Stimulated activated CD8-positive, alpha-beta memory T cell treated with anti-CD3 and anti-CD28 coated beads, Interleukin-7, amount 100 ng/mL, for 48 hours (primary cell): ENCODE measurements at places on chromosomes 7 and 10.

- no peak for DNase-seq
Measured at GRCh38 chr7:74074770-74075169, 8.8 kb upstream of the LIMK1 start.

- no peak for DNase-seq
Measured at GRCh38 chr10:4763960-4764428, 62.0 kb upstream of the AKR1E2 start.

- no peak for DNase-seq
Measured at GRCh38 chr10:121628859-121629258, 30.6 kb upstream of the FGFR2 start.

DNA sequence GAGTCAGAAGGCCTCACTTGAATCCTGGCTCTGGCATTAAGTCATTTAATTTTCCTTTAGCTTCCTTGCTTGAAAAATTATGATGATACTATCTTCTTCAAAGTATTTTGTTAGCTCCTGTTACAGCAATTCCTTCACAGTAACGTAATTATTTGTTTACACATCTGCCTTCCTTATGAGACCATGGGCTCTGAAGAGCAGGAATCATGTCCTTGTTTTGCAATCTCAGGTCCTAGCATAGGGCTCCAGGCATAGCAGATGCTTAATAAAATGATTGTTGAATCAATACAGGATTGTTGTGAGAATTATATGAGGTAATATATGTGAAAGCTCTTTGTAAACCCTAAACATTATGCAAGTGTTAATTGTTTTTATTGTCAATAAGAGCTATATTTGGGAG is 25.5 kb downstream of the KLHDC10 start:
- DNase-seq = no peak

- no peak for DNase-seq
Measured at GRCh38 chr10:5620223-5620721, 46.1 kb downstream of the ASB13 start.

DNA sequence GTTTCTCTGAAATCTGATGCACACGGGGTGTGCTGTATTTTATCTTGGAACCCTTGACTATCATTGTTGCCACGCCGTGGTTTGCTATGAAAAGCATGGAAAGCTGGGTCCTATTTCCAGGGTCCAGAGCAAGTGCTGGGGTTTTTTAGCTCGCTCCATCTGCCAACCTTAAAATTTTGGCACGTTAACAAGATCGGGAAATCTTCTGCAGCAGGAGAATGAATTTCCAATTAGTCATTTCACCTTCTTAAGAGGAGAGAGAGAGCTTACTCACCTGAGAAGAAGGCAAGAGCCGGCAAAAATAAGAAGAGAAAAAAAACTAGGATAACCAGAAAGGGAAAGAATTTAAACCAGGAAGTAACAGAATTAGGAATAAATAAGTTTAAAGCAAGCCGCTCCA is 223.6 kb upstream of the CELF2 start:
- no peak for DNase-seq

DNA sequence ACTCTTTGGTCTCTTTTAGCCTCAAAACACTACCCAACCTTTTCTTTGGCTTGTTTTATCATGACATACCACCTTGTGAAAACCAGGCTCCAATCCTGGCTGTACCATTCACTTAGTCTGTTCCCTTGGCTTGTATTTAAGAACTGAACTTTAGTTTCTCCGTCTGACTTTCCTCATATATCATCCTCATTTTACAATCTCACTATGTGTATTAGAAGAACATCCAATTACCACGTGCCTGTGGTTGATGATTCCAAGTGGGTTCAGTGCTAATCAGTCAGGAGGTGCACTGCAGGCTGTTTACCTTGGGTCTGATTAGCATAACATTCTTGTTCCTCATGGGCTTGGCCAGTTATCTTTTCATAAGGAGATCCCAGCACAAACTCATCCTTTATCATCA is 144.8 kb upstream of the KLF14 start:
- DNase-seq = no peak

DNA sequence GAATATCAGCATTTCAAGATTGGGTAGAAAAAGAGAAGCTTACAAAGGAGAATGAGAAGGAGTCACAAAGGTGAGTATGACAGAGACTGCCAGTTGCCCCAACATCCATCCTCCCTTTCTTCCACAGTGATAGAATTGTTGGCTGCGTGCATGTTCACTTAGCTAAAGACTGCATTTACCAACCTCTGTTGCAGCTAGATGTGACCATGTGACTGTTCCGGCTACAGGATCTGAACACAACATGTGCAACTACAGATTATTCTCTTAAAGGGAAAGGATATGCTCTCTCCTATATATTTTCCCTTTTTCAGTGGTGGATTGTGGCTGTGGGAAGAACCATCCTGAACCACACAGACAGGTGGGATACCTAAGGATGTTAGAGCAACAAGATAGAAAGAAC is 60.5 kb upstream of the ZNRF2 start:
- no peak for DNase-seq

DNA sequence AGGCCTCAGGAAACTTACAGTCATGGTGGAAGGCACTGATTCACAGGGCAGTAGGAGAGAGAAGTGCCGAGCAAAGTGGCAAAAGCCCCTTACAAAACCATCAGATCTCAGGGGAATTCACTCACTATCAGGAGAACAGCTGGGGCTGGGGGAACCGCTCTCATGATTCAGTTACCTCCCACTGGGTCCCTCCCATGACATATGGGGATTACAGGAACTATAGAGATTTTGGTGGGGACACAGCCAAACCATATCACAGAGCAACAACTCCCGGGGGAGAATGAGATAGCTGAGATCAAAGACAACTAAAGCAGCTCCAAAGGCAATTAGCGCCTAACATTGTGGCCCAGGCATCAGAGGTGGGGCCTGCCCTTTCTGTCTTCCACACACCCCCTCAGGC is 85.4 kb upstream of the VOPP1 start:
- DNase-seq = no peak

- no peak for DNase-seq
Measured at GRCh38 chr10:60762554-60762953, 15.7 kb upstream of the CDK1 start.

DNA sequence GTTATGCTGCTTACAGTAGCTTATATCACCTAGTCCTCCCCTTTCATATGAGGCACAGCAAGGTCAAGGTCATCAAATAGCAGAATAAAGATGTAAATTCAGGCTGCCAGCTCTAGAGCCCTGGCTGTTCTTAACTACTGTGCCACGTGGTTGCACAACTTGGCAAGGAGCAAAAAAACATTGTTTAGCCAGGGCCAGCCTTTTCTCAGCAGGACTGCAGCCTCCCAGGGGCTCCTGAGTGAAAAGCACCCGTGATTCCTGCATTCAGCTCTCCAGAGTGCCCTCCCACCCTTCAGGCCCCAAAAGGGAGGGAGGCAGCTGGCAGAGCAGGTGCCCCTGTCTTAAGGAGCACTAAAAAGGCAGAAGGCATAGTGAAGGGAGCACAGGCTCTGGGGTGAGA is 31.8 kb upstream of the TM9SF3 start:
- no peak for DNase-seq

- DNase-seq = no peak
Measured at GRCh38 chr7:50185951-50186682, 93.1 kb upstream of the ZPBP start.

DNA sequence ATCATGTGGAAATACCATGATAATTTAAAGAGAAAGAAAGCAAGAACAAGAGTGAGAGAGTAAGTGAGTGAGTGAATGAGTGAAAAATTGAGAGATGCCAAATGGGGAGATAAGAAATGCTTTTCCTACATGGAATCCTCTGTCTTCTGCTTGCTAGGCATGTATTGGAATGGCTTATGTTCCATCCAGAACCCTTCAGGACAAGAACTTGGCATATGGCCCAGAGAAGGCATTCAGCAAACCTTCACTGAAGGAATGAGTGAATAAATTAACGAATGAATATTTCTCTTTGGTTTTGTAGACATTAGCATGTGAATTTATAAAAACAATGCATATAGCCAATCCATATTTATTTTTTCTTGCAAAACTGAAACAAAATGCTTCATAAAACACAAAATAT is 162.2 kb downstream of the LRRTM3 start:
- no peak for DNase-seq

- DNase-seq = no peak
Measured at GRCh38 chr7:101255796-101256195, 10.9 kb upstream of the FIS1 start.

DNA sequence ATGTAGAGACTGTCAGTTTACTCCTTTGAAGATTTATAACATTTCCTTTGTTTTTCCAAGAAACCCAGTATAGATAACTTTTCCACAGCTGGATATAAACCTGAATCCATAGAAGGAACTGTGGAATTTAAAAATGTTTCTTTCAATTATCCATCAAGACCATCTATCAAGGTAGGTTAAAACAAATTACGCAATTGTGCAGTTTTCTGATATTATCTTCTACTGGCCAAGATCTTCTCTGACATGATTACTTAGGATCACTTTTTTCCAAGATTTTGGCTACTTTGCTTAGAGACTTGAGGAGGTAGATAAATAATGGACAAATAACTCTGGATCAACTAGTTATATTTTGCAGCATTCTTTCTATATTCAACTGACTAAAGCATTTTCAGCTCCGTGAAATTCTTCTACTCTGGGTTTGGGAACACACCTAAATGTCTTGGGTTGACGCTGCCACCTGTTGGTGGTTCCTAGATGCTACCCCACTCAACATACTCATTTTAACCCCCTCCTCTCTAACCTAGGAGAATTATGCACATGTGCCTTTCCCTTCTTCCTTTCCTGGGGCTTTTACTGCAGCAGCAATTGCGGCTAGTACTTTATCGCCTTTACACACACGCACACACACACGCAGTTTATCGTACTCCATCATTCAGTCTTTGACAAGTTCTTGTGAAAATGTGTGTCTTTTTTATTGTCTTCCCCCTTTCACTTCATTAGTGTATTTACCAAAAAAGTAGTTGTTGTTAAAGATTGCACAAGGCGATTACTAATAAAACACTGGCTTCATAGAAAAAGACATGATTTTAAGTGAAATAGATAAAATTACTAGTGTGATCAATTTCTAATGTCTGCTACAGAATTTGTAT is 32.7 kb downstream of the ABCB5 start:
- DNase-seq = no peak

- no peak for DNase-seq
Measured at GRCh38 chr7:20647036-20647435, 31.6 kb downstream of the ABCB5 start.

- DNase-seq = no peak
Measured at GRCh38 chr10:11488126-11488525, 123.3 kb downstream of the USP6NL start.

DNA sequence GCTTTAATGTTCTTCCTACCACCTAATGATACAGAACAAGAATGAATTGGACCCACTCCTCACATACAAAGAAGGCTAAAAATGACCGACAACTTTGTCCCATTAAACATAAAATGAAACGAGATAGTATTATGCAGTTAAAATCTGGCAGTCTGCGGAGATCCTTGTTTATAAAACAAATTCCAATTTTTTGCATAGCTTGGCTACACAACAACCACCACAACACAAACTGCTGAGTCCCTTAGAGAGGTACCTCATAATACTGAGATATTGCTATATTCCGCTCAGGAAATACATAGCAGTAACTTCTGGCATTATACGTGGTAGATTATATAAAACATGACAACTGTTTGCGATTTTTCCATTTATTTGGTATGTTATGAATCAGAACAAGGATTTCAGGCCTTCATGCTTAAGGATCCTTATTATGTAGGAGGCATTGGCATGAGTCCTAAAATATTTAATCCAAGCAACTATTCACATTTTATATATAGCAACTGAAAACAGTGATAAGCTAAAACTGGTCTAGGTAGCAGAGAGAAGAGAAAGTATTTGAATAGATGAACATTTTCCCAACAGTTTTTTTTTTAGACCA is 96.0 kb downstream of the ANK3 start:
- DNase-seq = no peak

GRCh38 chr7:12643001-12643643 is 44.3 kb upstream of the ARL4A start:
- DNase-seq = no peak

DNA sequence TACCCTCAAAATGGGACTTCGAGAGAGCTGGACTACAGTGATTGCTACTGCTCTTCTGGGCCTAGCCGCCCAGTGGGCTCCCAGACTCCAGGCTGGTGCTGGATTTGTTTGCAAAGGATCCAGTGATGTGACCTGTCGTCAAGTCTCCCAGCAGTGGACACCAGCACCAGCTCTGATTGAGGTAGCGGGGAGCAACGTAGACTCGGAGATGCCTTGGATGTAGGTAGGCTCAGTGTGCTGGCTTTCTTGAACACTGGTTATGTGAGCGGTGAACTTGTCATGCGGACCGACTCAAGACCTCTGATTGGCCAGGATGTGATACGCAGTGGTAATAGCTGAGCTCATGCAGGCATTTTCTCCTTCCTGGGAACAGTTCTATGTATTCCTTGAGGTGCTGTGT is 19.4 kb downstream of the AKR1C2 start:
- no peak for DNase-seq

DNA sequence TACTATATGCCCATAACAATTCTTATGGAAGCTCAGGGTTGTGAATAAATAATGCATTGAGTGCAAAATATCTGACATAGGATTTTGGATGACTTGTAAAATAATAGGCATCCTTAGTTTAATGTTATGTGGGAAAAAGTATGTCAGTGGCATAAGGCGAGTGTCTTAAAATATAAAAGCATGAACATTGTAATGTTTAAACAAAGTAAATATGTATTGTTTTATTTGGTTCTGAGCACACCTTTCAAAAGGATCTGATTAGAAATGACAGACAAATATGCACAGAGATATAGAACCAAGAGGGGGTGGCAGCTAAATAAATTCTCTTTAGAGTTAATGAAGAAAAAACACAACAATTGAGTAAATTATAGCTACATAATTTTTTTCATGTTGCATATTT is 51.3 kb upstream of the FOXP2 start:
- no peak for DNase-seq

DNA sequence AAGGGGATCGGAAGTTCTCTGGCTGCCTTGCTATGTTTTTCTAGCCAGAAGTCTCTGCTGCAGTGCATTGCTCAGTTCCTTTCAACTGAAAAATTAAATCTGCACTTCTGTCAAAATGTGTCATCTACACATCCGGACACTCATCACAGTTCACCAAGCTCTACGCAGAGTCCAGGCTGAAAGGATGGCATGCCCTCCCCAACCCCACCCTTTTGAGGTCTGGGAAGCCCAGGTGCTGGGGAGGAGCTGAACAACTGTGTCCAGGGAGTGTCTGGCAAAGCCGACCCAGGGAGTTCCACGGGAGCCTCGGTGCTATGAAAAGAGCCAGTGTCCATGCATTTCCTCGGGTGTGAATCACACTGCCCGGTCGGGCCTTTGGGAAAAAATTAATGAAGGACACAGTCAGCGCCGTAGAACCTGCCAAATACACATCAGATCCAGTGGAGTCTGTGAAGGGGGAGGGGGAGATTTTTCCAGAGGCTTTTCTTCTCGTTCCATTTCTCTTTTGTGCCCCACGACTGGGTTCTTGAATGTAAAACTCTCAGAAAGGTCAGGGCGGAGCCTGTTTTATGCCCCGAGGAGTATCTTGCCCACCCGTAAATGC is 757 bp upstream of the PALS2 start:
- no peak for DNase-seq
